NCI-H510A (cell line): ENCODE measurements at places on chromosomes 11 and 22.

DNA sequence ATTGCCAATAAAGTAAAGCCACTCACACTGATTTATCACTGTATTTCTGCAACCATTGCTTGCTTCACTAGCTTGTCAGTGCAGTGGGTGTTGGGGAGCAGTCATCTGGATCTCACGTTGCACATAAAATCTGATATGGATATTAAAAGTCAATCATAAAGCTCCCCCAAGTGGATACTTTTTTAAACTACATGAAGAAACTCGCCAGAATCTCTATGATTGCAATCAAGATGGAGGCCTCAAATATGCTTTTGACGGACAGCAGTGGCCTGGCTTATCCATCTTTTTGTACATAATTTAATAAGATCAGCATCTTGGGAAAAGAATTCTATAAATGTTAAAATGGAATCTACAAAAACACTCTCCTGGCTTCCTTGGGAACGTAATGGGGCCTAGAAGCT is 137.7 kb downstream of the WT1 start:
- DNase-seq = no peak

DNA sequence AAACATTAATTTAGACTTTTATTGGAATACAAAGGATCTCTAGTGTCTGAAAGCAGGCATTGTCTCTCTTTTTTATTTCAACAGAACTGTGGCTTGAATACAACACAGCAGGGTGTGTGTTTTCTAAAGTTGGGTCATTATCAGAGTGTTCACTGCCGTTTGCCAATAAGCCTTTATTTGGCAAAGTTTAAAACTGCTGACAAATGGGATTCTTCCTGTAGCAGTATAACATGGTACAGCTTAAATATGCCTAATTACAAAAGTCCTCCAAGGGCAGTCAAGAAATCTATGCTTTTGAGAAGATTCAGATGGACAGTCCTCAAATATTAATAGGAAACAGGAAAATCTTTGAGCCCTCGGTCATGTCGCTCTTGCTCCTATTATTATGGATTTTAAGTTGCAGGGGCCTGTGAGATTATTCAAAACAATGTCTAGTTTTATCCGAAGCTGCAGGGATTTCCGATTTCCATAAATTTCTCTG is 199.9 kb downstream of the MAML2 start:
- DNase-seq = no peak

DNA sequence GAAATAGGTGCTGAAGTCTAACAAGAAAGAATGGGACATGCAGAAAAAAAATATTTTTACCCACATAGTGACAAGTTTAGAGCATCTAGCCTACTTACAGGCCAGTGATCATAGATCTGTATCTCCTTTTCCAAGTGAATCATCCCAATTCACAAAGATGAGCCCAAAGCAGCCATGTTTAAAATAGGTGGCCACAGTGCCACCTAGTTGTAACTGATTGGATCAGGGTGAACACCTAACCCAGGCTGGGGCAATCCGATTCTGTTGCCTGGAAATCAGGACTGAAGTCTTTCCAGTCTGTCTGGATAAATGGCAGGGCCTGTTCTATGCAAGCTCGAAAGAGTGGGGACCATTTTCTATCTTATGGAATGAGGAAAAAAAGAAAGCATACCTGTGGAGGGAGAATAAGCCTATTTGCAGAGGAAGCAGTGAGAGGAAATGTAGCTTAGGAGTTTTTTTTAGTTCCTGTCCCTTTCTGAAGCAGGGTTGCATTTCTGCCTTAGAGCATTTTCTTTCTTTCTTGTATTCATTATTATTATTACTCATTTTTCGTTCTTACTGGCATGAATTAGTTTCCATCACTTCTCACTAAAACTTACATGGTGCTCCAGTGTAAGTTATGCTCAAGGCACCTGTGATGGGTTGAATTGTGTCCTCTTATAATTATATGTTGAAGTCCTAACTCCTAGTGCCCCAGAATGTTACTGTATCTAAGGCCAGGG is 113.2 kb upstream of the RAG2 start:
- no peak for DNase-seq

DNA sequence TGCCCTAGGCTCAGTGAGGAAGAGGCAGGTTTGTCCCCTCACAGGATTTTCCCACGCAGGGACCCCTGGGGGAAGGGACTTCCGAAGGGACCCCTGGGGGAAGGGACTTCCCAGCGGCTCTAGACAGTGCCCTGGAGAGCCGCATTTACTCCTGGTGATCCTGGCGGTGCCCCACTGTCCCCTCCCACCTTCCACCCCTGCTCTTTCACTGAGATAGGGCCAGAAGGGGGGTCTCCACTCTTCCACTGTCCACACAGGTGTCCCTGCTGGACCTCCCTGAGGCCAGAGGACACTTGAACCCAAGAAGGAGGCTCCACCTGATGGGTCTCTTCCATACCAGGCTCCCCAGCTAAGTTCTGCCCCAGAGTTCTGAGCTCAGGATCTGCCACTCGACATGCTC is 1333.9 kb downstream of the BRD1 start:
- no peak for DNase-seq

GRCh38 chr22:22955276-22955798 is 67.7 kb downstream of the IGLL5 start:
- DNase-seq = no peak

GRCh38 chr11:33134276-33134675 is 27.0 kb downstream of the CSTF3 start:
- DNase-seq = no peak

DNA sequence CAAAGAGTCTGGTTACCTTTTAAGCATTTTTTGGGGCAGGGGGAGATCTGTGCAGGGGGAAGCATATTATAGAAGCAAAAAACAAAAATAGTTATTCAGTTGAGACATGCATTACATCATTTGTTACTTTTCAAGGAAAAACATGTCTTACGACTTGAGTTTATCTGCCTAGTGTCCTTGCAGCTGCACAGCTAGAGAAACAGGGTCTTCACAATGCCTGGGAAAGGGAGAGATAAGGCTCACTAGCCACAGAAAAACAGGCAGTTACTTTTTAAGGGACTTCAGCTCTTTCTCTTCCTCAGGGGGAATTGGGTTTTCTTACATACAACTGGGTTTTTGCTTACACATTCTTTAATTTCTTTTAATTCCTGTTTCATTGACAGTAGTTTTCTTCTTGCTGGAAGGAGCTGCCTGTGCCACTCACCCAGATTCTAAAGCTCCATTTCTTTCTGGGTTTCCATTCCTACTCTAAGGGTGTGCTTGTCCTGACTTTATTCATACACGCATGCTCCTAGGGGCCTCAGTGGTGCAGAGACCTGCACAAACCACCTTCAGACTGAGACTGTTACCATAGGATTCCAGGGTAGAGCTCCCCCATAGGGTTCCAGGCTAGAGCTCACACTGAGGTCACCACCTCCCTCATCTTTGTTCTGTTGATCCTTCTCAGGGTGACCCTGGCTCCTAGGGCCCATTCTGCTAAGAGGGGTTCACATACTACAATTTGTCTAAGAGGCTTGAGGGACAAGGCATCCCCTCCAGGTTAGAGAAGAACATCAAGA is 14.7 kb upstream of the UBQLNL start:
- no peak for DNase-seq

- DNase-seq = no peak
These were observed 1.1 kb downstream of the HMGXB4 start for GRCh38 chr22:35258191-35258988.

- no peak for DNase-seq
These were observed 8.7 kb downstream of the YAP1 start for GRCh38 chr11:102118937-102119336.

- DNase-seq = no peak
These were observed 88.3 kb upstream of the MTMR2 start for GRCh38 chr11:96012086-96012824.
